ENCODE measurements at places on chromosomes 2 and 18.

- no peak for DNase-seq
These were observed 40.0 kb downstream of the HK2 start for GRCh38 chr2:74873678-74874640.

DNA sequence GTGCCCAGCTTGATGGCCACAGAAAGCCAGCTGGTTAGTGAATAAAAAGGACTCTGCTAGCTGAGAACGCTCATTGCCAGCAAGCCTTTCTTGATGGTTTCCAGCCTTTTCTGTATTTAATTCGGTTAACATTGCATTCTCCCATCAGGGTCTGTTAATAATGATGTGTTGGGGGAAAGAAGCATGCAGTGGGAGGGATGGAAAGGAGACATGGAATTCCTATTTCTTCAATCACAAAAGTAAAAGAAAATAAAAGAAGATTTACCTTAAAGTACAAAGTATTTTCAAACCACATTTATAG lies 141.9 kb upstream of the RBBP8 start:
- no peak for DNase-seq

- DNase-seq, result no peak
These were observed 74.6 kb upstream of the ARL5A start for GRCh38 chr2:151902829-151903228.

GRCh38 chr2:96146153-96146880 lies 1.1 kb upstream of the DUSP2 start:
- peak; percentile 85 for DNase-seq

- DNase-seq, result no peak
These were observed 28.2 kb downstream of the LPIN1 start for GRCh38 chr2:11774600-11774999.

GRCh38 chr2:127330753-127331152 lies 36.8 kb upstream of the ERCC3 start:
- no peak for DNase-seq

- DNase-seq, result no peak
These were observed 87.4 kb downstream of the EML4 start for GRCh38 chr2:42256505-42256904.

- no peak for DNase-seq
These were observed 47.0 kb upstream of the GBX2 start for GRCh38 chr2:236215196-236215595.

GRCh38 chr2:72033636-72034035 lies 114.0 kb downstream of the CYP26B1 start:
- no peak for DNase-seq

DNA sequence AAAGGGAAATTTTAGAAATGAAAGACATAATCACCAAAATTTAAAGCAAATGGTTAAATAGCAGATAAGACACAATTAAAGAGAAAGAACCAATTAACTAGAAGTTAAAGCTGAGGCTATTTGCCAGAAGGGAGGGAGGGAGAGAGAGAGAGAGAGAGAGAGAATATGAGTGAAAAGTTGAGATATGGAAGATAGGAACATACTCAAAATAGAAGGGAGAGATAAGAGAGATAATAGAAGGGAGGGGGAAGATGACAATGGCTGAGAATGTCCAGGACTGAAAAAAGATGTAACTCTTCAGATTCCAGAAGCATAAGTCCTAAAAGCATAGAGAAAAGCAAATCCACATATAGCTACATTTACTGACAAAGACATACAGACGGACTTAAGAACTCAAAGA lies 17.1 kb upstream of the AAK1 start:
- DNase-seq, result no peak

DNA sequence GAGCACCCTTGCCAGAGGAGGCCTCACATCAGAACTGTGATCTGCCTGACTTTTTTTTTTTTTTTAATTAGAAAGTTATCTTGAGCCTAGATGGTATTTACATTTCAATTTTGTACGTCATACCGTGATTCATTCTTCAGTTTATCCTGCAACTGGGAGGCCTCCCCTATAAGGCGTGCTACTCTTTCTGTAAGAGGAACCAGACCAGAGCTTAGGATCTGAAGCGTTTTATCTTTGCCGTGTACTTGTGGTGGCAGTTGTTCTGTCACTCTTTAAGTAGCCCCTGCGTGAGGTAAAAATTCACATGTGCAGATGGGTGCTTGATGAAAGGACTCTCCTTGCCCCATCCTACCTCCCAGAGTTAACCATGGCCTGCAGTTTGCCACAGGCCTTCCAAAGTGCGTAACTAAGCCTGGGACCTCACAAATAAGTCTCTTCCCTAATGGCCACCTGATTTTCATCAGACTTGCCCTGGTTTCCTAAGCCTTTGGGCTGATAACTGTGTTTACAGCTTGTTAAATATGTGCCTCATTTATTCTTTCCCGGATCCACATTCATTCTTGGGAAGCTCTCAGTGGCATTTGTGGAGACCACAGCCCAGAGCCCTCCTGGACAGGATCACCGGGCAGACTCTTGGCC lies 96.0 kb downstream of the MTCL1 start:
- DNase-seq, result no peak

- DNase-seq, result no peak
These were observed 588.7 kb downstream of the CPS1 start for GRCh38 chr2:211144974-211145665.

GRCh38 chr2:160372585-160372984 lies 121.0 kb downstream of the RBMS1 start:
- no peak for DNase-seq

DNA sequence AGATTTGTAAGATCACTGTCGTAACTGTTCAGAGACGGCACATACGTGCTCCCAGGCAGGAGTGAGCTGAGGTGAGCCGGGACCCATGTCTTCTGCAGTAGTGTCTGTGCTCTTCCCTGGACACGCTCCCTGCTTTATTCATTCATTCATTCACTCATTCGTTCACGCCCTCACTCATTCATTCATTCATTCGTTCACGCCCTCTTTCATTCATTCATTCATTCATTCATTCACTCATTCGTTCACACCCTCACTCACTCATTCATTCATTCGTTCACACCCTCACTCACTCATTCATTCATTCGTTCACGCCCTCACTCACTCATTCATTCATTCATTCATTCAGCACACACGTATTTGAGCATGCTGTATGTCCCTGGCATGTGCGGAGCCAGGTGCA lies 207.0 kb downstream of the GLI2 start:
- no peak for DNase-seq

GRCh38 chr2:212384027-212384426 lies 154.6 kb downstream of the ERBB4 start:
- no peak for DNase-seq

- DNase-seq, result no peak
These were observed 265.5 kb downstream of the SRBD1 start for GRCh38 chr2:45345331-45346234.

- DNase-seq, result no peak
These were observed 182.7 kb upstream of the GLI2 start for GRCh38 chr2:120552800-120553481.

DNA sequence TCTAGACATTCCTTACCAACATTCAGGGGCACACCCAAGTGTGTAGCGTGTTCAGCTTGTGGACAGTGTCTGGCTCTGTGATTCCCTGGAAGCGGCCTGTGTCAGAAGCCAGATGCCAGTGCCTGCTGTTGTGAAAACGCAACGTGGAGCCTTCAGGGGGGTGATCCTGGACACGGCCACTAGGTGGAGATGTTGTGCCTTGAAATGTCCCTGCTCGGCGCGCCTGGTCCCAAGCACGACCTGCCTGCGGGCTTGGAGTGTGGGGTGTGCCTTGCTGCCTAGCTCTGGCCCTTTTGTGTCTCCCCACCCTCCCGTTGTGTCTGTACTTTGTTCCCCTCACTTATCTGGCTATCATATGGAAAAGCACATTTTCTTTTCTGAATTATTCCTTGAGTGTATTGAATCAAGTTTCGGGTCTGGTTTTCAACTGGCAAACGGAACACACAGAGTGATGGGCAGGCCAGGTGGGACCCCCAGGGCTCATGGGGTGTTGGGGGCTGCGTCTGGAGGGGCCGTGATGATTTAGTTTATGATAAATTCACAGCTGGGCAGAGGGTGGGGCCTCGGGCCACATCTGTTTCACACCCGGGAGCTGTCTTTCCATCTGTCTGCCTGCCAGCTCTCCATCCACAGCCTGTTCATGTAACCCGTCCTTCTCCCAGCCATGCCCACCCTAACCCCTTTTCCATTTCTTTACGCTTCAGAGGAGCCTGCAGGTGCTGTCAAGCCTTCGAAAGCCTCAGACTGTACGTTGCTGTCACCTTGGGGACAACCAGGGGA lies 95.5 kb downstream of the DYSF start:
- peak; percentile 59 for DNase-seq

- no peak for DNase-seq
These were observed 33.4 kb downstream of the ARHGAP25 start for GRCh38 chr2:68767996-68768395.

GRCh38 chr2:86044045-86044444 lies 61.6 kb downstream of the POLR1A start:
- no peak for DNase-seq

DNA sequence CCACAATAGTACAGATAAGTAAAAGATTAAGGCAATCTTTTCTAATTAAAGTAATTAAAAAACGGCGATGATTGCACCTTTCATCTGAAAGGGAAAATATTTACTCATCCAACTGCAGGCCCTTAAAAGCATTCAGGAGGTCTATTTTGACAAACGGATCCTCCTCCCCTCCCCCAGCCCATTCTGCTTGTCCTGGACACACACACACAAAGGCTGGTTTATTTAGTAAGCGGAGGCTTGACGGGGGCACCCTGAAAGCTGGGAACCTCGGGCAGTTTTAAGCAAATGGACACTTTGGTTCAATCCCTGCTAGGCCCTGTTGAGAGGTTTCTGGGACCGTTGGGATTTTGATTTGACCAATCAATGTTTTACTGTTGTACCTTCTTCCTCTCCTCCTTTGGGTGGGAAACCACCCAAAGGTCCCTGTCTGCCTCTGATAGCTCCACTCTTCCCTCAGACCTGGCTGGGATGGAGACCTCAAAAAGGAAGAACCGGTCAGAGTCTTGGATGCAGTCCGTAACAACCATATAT lies 135.8 kb upstream of the HAAO start:
- no peak for DNase-seq

- DNase-seq, result peak; percentile 98
These were observed at the start of gene UXS1 for GRCh38 chr2:106193977-106194778. TSS of gene UXS1 (minus strand) at chr2:106194301. CDS start at chr2:106194241, 60 bp downstream.

GRCh38 chr2:176637142-176637485 lies 367.9 kb downstream of the MTX2 start:
- no peak for DNase-seq

DNA sequence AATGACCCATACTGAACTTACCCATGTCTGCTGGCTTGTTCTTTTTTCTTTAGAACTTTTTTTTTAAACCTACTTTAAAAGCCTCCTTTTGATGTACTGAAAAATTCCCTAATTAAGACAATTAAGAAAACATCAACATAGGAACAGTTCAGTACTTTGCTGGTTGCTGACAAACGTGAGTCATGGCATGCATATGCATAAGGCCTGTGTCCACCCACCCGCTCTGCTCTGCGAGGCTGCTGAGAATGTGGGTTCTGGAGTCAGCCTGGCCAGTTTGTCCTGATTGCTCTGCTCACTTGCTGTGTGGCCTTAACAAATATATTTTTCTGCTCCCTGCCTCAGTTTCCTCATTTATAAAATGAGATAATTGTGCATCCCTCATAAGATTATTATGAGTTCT lies 27.3 kb downstream of the LAMA3 start:
- no peak for DNase-seq

DNA sequence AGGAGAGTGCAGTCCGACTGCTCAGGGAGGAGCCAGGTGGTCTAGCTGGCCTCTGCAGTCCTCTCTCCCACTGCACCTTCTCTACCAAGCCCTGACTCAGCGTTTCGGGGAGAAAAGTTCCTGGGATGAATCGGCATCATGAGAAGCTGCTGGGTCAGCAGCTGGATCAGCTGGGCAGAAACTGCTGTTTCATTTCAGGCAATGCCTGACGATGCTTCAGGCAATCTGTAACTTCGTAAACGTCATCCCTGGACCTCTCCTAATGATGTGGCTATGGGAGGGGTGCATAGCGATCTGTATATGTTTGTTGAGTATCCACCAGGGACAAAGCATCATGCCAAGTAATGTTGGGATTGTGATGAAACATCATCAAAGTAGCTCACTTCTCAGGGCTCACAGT lies 20.7 kb downstream of the LIPG start:
- no peak for DNase-seq

DNA sequence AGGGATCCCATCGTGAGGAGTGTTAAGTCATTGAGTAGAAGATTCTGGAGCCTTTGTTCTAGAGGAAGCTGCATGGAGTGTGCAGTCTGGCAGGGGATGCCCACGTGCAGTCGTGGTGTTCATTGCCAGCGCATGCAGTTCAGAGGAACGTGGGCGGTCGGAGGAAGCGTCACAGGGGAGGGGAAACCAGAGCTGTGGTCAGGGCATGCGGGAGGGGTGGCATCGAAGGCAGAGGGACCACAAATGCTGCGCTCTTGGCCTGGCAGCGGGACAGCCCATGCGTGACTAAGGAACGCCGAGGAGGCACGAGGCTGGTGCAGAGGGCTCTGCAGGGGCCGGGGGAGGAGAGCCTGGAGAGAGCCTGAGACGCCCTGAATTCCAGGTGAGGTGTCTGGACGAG lies 141.1 kb downstream of the KLHL29 start:
- DNase-seq, result no peak

GRCh38 chr2:68362749-68363148 lies 2.3 kb upstream of the PLEK start:
- no peak for DNase-seq

DNA sequence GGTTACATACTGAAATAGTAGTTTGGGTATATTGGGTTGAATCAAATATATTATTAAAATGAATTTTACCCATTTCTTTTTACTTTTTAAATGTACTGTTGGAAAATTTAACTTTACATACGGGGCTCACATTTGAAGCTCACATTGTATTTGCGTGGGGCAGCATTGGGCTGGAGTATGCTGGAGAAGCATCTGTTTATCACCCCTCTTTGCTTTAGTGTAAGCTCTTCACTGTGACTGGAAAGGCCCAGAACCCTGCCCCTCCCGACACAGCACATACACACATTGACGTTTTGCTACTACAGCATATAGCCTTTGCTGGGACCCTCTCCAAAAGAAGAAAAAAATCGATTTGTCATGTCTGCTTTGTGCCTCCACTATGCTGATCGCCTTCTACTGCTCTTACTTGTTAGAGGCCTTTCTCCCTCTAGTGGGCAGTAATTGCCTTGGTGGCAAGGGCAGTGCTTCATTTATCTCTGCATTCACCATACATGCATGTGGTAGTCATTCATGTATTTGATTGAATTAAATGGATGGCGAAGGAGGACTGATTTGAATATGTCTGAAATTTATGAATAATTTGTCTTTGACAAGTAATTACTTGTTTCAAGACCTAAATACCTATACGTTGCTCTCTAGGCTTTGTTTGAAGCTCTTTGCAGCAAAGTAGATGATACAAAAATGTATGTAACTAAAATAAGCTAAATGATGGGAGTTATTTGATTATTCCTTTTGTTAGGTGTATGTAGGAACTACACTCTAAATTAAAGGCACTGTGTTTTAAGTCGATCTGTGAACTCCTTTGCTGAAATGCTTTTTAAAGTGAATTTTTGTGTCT lies 37.4 kb downstream of the VAPA start:
- no peak for DNase-seq

- no peak for DNase-seq
These were observed 47.7 kb downstream of the RAMP1 start for GRCh38 chr2:237907144-237907543.

GRCh38 chr2:229273723-229274338 lies 2.7 kb upstream of the PID1 start:
- no peak for DNase-seq

Measured in activated gamma-delta T cell treated with Interleukin-2 at 50 U/mL for 16 hours (primary cell).